ENCODE measurements at places on chromosomes 3 and 15.

- DNase-seq = no peak
These were observed 10.7 kb downstream of the DRD3 start for GRCh38 chr3:114168150-114168549.

DNA sequence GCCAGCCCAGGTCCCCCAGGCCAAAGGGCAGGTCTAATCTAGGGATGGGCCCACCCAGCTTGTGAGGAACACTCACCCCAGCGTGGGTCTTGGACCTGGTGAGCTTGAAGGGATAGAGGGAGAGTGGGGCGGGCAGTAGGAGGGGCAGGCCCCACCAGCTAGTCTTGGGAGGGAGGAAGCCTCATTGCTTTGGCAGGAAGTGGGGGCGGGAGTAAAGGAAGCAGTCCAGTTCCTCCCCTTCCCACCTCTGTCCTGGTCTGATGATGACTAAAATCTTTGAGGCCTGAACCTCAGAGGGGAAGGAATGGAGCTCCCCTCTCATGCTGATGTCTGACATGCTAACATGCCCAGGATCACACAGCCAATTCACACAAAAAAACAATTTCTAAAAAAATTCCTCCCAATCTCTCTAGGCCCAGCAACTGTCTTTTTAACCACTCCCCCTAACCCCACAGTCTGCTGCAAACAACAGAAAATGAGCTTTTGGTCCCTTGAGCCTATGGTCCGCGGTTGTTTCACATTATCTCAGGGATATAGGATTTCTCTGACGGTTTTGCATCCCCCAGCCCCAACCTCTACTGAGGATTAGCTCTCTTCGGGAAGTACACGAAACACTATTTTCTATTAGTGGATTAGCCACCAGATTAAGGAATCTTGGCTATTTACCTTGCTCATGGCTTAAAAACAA lies 30.7 kb upstream of the DUSP7 start:
- DNase-seq = no peak

- DNase-seq = no peak
These were observed 820.9 kb upstream of the GRM7 start for GRCh38 chr3:6039971-6040370.

GRCh38 chr3:8980756-8981257 lies 17.5 kb upstream of the RAD18 start:
- DNase-seq = no peak

DNA sequence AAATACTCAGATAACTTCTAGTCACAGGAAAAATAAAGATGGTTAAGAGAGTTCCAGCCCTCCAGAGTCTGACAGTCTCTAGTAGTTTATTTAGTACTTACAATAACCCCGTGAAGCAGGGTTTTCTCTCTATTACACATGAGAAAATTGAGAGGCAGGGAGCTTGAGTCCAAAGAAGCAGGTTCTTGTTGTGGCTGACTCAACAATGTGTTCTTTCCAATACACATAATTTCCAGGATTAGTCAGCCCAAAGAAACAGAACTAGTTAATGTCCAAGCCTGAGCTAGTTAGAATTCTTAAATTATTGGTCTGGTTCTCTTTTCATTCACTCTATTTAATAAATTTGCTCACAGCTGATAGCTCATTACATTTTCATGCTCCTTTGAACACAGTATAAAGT lies 49.9 kb downstream of the ALDH1A2 start:
- no peak for DNase-seq

Measured in GM18507 (cell line).